ENCODE measurements at places on chromosomes 11 and 22. TPM values are rescaled to one million over a fixed set of nuclear protein-coding genes. Genes with fewer than 3 reads are reported as not detected.

Gene APOL5
- not detected for total RNA-seq

Gene C11orf86
- not detected for total RNA-seq

Gene CST6
- not detected for total RNA-seq

Gene ARHGAP32
- 18.1 TPM for total RNA-seq
